Progenitor cell of endocrine pancreas (in vitro differentiated cells): ENCODE measurements at places on chromosomes 16 and 17.

GRCh38 chr16:85448557-85449190 lies 164.4 kb upstream of the GSE1 start:
- H3K36me3 ChIP-seq: no peaks in the 10 kb centered on the region
- H3K27ac ChIP-seq: peak overlapping the region; percentile 95

- no peaks in the 10 kb centered on the region for H3K27me3 ChIP-seq
- peaks cover 4% of the 10 kb centered on the region for H3K36me3 ChIP-seq
- DNase-seq: no peak
- H3K27ac ChIP-seq: peak overlapping the region; percentile 100
- peaks cover 31% of the 10 kb centered on the region for H3K4me1 ChIP-seq
Observed at GRCh38 chr17:27296428-27296979, 2.6 kb downstream of the WSB1 start.

- no peak overlapping the region for H3K4me3 ChIP-seq
- no peak for DNase-seq
- peaks cover 3% of the 10 kb centered on the region for H3K27me3 ChIP-seq
Observed at GRCh38 chr17:12519956-12520594, 145.6 kb upstream of the MYOCD start.

DNA sequence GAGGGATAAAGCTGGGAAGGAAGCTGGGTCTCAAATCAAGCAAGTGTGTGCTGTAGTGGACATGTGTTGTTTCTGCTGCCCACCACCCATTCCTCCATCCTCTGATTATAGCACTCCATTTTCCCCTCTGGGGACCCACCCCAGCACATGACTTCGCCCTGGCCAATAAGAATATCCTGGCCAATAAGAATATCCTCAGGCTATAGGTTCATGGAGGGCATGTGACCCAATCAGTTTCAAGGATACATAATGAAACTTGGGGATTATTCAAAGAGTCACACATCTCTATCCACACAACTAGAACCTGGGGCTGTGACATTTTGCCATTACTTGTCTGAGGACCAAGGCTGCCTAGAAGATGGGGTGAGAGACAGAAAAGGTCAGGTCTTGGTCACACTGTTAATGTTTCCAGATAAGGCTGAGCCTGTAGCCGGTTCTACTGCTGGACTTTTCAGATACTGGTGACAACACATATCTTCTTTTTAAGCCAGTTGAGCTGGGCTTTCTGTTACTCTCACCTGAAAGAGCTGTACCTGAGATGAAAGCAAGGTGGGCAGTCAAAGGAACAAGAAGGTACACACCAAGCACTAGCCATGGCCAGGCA lies 33.7 kb downstream of the MYO18A start:
- H3K27me3 ChIP-seq: no peaks in the 10 kb centered on the region
- H3K4me3 ChIP-seq: no peak overlapping the region
- no peak for DNase-seq
- peak overlapping the region; percentile 28 for H3K27ac ChIP-seq

DNA sequence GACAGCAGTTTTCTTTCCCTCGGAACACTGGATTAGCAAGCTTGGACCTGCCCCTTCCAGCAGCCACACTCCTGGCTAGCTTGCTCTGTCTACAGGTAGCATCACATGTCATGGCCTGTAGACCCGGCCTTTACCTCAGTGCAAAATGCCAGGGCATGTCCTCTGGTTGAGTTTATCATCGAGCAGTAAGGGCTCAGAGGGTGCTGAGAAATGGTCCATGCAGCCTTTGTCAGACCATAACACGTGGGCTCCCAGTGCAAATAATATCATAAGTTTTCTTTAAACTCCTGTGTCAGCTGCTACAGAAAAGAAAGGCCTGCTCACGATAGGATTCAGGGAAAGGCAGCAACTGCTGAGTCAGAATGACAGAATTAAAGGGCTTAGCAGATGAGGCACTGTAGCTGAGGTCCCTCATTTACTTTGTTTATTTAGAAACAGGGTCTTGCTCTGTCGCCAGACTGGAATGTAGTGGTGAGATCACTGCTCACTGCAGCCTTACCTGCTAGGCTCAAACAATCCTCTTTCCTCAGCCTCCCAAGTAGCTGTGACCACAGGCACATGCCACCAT lies 8.0 kb upstream of the GNA13 start:
- peaks cover 3% of the 10 kb centered on the region for H3K27me3 ChIP-seq
- no peaks in the 10 kb centered on the region for H3K36me3 ChIP-seq
- H3K27ac ChIP-seq: peak overlapping the region; percentile 59
- no peak overlapping the region for H3K4me3 ChIP-seq
- peaks cover 12% of the 10 kb centered on the region for H3K4me1 ChIP-seq

GRCh38 chr17:4110152-4110551 lies 32.7 kb downstream of the ZZEF1 start:
- peaks cover 19% of the 10 kb centered on the region for H3K36me3 ChIP-seq
- H3K4me1 ChIP-seq: no peaks in the 10 kb centered on the region
- no peaks in the 10 kb centered on the region for H3K27me3 ChIP-seq
- H3K27ac ChIP-seq: no peak overlapping the region
- no peak for DNase-seq
- H3K4me3 ChIP-seq: no peak overlapping the region

GRCh38 chr17:57195785-57196460 lies 60.4 kb upstream of the MSI2 start:
- H3K4me3 ChIP-seq: no peak overlapping the region
- H3K27ac ChIP-seq: no peak overlapping the region
- peaks cover 24% of the 10 kb centered on the region for H3K27me3 ChIP-seq

DNA sequence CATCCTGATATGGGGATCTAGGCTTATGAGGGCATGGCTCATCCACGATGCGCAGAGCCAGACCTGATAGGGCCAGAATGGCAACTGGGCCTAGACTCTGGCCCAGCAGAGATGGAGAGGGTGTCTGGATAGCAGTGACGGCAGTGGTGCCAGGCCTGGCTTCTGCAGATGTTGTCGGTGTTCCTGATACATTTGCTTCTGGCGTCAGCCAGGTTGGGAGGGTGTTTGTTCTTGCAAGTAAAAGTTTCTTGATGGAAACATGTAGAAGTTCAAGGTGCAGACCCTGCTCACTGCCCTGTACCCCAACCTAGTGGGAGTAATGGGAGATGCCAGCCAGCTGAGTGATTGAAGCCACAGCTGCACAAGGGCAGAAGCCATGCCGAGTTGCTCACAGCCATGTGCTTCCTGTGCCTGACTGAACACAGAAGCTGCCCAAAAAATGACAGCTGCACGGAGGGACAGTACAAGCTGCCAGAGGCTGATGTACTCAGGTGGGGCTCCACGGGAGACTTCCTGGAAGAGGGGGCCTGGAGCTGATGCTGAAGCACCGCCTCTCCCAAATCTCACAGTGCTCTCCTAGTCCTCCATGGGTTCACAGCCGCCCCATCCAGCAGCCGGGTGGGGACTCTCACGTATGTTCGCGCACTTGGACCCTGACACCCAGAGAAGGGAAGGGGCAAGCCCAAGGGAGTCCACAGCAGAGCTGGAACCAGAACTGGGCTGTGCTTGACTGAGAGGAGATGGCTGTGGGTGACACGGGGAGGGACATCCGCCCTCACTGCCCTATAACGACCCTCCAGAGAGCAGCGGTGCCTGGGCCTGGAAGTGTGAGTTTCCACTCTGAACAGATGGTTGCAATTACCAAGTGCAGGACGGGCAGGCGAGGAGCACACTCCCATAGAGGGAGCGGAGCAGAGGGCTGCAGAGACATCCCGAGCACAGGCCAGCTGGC lies 78.7 kb downstream of the N4BP1 start:
- H3K4me1 ChIP-seq: peaks cover 3% of the 10 kb centered on the region
- H3K27ac ChIP-seq: no peak overlapping the region
- no peaks in the 10 kb centered on the region for H3K36me3 ChIP-seq
- DNase-seq: no peak
- H3K27me3 ChIP-seq: no peaks in the 10 kb centered on the region
- H3K4me3 ChIP-seq: no peak overlapping the region

- H3K4me1 ChIP-seq: peaks cover 4% of the 10 kb centered on the region
- DNase-seq: no peak
- H3K36me3 ChIP-seq: no peaks in the 10 kb centered on the region
- no peak overlapping the region for H3K27ac ChIP-seq
- H3K27me3 ChIP-seq: no peaks in the 10 kb centered on the region
- no peak overlapping the region for H3K4me3 ChIP-seq
Observed at GRCh38 chr17:66399441-66399840, 97.0 kb downstream of the PRKCA start.

GRCh38 chr16:52054326-52054725 lies 492.6 kb downstream of the TOX3 start:
- no peaks in the 10 kb centered on the region for H3K36me3 ChIP-seq
- H3K27me3 ChIP-seq: no peaks in the 10 kb centered on the region
- H3K4me1 ChIP-seq: peaks cover 20% of the 10 kb centered on the region
- H3K4me3 ChIP-seq: no peak overlapping the region
- no peak overlapping the region for H3K27ac ChIP-seq
- DNase-seq: no peak

- no peak for DNase-seq
- no peaks in the 10 kb centered on the region for H3K36me3 ChIP-seq
- H3K4me1 ChIP-seq: no peaks in the 10 kb centered on the region
Observed at GRCh38 chr16:67673712-67674580, 7.3 kb downstream of the C16orf86 start.

GRCh38 chr17:8074554-8074953 lies 13.0 kb downstream of the ALOX12B start:
- H3K4me3 ChIP-seq: no peak overlapping the region
- H3K36me3 ChIP-seq: no peaks in the 10 kb centered on the region
- peaks cover 7% of the 10 kb centered on the region for H3K4me1 ChIP-seq

DNA sequence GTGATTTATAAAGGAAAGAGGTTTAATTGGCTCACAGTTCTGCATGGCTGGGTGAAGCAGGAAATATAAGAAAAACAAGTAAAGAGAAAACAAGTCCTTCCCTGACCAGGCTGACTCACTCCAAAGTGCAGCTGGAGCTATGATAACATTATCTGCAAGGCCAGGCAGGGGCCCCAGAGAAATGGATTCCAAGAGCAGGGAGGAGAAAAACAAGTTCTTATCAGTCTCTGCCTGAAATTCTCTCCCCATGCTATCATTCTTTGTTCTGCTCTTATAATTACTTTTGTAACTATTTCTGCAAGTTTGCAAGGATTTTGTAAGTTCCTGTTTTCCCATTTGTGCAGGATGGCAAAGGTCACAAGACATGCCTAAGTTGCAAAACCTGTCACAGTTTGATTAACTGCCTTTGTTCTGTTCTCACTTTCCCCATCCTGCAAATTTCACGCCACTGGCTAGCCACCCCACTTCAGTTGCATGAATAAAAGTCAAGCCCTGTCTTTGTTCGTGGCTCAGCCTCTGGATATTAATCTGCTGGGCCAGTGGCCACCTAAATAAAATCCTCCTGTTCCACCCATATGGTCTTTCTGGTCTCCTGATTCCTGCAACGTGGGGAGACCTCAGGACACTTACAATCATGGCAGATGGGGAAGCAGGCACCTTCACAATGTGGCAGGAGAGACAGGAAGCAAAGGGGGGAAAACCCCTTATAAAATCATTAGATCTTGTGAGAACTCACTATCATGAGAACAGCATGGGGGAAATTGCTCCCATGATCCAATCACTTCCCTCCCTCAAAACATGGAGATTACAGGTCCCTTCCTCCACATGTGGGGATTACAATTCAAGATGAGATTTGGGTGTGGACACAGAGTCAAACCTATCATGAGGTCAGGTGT lies 13.1 kb downstream of the ABCA9 start:
- no peaks in the 10 kb centered on the region for H3K27me3 ChIP-seq
- DNase-seq: peak; percentile 33

GRCh38 chr17:21385281-21385845 lies 9.2 kb downstream of the KCNJ12 start:
- H3K27ac ChIP-seq: no peak overlapping the region
- no peak overlapping the region for H3K4me3 ChIP-seq
- H3K27me3 ChIP-seq: peaks cover 25% of the 10 kb centered on the region
- H3K36me3 ChIP-seq: no peaks in the 10 kb centered on the region
- no peak for DNase-seq

- H3K36me3 ChIP-seq: no peaks in the 10 kb centered on the region
- H3K27ac ChIP-seq: no peak overlapping the region
- no peak for DNase-seq
- H3K4me1 ChIP-seq: no peaks in the 10 kb centered on the region
Observed at GRCh38 chr16:79456036-79456435, 144.5 kb downstream of the MAF start.

GRCh38 chr17:70468661-70469060 lies 299.3 kb downstream of the KCNJ2 start:
- H3K36me3 ChIP-seq: no peaks in the 10 kb centered on the region
- no peaks in the 10 kb centered on the region for H3K4me1 ChIP-seq
- H3K27ac ChIP-seq: no peak overlapping the region
- H3K4me3 ChIP-seq: no peak overlapping the region
- H3K27me3 ChIP-seq: no peaks in the 10 kb centered on the region
- DNase-seq: no peak

- no peaks in the 10 kb centered on the region for H3K27me3 ChIP-seq
- H3K36me3 ChIP-seq: no peaks in the 10 kb centered on the region
- peaks cover 7% of the 10 kb centered on the region for H3K4me1 ChIP-seq
- peak overlapping the region; percentile 20 for H3K27ac ChIP-seq
- H3K4me3 ChIP-seq: no peak overlapping the region
Observed at GRCh38 chr16:2482708-2483534, 8.0 kb downstream of the TBC1D24 start.

DNA sequence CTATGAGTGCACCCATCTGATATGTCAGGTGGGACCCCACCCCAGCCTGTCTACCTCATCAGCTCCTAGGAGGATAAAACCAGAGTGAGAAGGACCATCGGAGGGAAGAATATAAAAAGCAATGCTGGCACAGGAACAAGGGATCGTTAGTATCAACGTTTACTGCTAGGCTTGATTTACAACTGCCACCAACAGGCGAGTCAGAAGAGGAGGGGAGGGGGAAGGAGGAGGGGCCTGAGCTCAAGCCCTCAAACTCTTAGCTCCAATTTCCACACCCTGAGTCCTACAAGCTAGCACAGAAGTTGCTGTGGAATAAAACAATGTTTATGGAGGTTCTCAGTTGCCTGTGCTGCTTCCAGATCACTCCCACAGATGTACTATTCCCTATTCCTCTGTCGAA lies 234.5 kb downstream of the C16orf78 start:
- peaks cover 4% of the 10 kb centered on the region for H3K36me3 ChIP-seq
- no peak for DNase-seq
- peaks cover 6% of the 10 kb centered on the region for H3K4me1 ChIP-seq
- H3K27ac ChIP-seq: peak overlapping the region; percentile 26
- no peaks in the 10 kb centered on the region for H3K27me3 ChIP-seq
- H3K4me3 ChIP-seq: no peak overlapping the region

DNA sequence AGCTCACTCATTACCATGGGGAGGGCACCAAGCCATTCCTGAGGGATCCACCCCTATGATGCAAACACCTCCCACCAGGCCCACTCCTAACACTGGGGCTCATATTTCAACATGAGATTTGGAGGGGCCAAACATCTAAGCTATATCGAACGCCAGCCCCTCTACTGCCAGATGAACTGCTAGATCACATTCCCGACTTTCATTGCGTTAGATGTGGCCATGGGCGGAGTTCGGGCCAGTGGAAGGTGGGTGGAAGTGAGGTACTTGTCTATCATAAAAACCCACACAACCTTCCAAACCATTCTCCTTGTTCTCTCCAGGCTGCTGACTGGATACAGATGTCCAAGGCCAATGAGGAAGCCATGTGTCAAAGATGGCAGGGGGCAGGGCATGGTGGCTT lies 27.0 kb upstream of the ANKRD40CL start:
- H3K36me3 ChIP-seq: no peaks in the 10 kb centered on the region
- H3K27me3 ChIP-seq: no peaks in the 10 kb centered on the region
- H3K4me1 ChIP-seq: peaks cover 6% of the 10 kb centered on the region
- no peak overlapping the region for H3K4me3 ChIP-seq
- no peak for DNase-seq

GRCh38 chr17:28045304-28045703 lies 2.8 kb downstream of the NLK start:
- no peak overlapping the region for H3K27ac ChIP-seq
- H3K4me3 ChIP-seq: peak overlapping the region; percentile 37
- peaks cover 8% of the 10 kb centered on the region for H3K36me3 ChIP-seq
- DNase-seq: no peak
